ENCODE measurements at places on chromosomes 13 and 19.
A peak's percentile ranks its signal among the peaks of the same experiment; 100 is the strongest.

GRCh38 chr19:46862974-46863632 is 2.3 kb downstream of the ARHGAP35 start:
- peak; percentile 54 for DNase-seq

GRCh38 chr13:104181526-104182231 is 1115.5 kb upstream of the SLC10A2 start:
- DNase-seq, result no peak

DNA sequence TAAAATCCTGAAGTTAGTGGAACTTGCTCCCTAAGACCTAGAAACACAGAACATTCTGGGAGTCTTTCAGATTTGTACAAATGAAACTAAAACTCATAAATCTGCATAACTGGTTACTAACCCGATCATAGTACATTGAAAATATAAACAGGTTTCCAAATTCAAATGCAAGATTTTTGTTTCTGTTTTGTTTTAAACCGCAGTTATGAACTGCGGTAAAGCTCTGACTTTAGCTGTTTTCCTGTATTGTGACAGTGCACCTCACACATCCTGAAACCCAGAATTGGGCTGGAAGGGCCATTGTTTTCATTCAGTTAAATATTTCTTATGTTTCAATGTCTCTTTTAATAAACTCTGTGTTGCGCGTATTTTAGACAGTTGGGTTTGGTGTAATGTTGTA is 204.7 kb downstream of the SHISA2 start:
- DNase-seq, result no peak

DNA sequence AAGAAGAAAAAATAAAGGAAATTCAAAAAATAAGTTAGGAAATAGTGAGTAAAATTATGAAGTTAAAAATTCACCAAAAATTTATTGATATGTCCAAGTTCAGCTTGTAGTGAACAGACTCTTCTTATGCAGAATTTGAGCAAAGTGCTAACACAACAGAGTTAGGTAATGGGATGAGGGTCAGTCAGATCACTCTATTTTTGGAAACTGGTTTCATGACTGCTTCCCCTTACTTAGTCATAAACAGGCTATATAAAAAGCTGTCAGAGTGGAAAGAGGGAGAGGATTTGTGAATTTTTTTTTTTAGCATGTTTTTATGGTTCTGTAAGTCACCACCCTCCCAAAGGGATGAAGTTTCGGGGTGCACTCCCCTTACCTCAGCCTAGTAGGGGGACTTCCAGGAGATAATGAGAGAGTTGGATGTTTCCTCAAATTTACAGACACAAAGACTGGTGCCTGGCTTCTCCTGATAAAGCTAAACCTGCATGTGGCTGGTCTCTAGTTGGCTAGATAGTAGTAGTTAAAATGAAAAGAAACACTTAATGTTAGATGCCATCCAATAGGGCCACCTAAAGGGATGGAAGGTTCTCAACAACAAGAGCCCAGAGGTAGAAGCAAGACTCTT is 4.5 kb downstream of the CPB2 start:
- DNase-seq, result no peak

Data from NCI-H69 (cell line).